Fibroblast of skin of left quadriceps (primary cell): ENCODE measurements at places on chromosomes 6 and 20.

DNA sequence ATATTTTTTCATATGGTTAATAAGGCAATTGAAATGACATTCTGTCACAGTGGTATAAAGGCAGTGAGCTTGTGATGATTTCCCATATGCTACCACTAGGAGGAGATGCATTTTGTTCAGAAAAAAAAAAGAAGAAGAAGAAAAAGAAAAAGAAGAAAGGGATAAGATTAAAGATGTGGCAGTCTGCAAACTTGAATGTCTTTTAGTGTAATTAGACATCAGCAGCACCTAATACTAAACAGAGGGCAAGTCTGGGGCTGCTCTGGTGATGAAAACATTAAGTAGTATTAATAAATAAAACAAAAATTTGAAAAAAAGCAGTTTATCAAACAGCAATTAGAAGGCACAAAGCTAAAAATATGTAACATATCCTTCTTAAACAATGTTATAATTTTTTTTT, 95.4 kb upstream of the DEFB112 start:
- no peak for DNase-seq

DNA sequence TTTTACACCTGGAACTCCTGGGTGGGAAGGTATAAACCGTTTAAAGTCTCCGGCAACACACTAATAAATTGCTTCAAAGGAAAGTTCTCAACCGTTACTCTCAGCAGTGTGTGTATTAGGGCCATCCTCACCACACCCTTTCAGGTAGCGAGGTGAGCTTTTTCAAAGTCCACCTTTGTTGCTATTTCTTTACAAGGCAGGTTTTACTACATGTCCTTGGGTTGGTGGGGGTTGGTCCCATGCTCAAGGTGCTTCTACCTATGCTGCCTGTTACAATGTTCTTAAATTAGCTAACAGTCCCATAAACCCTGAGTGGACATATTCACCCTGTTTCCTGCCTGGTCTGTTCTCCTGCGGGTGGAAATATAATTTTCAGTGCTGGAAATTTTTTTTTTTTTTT, 13.2 kb upstream of the OSER1 start:
- DNase-seq = no peak

DNA sequence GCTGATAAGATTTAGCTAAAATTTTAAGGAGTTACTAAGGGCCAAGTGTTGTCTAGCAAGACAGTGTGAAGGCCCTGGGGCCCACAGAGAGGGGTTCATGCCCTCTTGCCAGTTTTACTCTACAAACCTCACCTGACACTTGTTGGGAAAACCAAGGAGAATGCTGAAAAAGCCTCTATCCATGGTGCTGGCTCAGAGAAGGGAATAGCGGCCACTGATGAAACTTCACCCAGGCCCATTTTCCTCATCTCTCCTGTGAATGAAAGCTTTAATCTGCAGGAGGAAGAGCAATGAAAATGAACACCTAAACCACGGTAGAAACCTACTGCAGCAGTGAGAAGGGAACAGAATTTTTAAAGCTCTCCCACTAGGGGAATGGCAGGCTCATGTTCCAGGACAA, 317.3 kb upstream of the CNR1 start:
- no peak for DNase-seq

- DNase-seq = no peak
Measured at GRCh38 chr6:96202571-96202970, 186.8 kb downstream of the FUT9 start.

DNA sequence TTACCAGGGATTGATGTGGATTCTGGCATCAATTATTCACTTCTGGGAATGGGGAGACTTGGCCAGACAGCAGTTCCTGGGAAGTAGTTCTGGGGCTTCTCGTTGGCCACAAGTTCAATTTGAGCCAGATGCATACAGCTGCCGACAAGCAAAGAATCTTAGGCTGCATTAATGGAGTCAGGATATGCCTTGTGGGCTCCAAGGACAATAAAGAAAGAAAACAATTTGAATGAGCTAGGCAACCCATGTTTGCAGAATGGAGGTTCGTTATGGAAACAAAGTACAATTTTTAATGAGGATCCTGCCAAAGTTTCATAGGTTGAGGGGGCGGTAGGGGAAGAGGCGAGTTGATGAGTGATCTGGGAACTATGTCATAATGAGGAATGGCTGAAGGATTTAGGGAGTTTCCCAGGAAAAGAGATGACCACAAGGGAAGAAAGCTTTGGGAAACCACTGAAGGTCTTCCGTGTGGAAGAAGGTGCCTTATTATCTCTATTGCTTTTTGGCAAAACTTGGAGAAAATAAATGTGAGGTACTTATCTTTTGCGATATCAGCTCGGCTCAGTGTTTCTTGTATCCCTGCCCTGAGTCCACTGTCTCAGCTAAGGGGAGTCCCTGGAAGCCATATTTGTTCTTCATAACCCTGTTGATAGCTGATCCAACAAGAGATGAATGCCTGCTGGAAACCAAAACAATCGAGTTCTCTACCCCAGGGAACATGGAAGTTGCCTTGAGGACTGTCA, 181.0 kb upstream of the ZNF217 start:
- DNase-seq = peak; percentile 84

DNA sequence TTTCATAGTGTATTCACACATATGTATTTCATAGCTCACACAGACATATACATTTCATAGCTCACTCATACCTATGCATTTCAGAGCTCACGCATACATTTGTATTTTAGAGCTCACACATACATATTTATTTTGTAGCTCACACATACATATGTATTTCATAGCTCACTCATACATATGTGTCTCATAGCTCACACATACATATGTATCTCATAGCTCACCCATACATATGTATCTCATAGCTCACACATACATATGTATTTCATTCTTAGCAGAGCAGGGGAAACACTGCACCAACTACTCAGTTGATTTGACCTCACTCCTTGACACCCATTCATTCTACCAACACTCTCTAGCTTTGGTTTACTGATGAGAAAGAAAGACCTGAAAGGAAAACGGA, 713.6 kb downstream of the QKI start:
- DNase-seq = no peak

DNA sequence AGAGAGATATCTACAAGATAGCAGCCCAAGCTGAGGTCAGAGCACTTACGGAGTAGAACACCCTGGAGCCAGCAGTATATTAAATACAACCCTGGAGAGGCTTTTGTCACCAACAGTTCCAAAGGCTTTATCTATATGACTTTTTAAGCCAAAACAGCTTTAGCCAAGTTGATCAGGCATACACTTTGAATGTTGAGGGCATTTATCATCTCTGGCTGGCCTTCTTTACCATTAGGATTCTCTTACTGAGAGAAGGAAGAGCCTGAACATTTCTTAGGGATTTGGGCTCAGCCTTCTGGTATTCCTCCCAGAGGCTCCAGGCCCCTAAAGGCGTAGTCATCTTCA, 161.3 kb upstream of the RIMS1 start:
- no peak for DNase-seq

GRCh38 chr6:146269482-146269881, 240.6 kb downstream of the GRM1 start:
- DNase-seq = no peak

DNA sequence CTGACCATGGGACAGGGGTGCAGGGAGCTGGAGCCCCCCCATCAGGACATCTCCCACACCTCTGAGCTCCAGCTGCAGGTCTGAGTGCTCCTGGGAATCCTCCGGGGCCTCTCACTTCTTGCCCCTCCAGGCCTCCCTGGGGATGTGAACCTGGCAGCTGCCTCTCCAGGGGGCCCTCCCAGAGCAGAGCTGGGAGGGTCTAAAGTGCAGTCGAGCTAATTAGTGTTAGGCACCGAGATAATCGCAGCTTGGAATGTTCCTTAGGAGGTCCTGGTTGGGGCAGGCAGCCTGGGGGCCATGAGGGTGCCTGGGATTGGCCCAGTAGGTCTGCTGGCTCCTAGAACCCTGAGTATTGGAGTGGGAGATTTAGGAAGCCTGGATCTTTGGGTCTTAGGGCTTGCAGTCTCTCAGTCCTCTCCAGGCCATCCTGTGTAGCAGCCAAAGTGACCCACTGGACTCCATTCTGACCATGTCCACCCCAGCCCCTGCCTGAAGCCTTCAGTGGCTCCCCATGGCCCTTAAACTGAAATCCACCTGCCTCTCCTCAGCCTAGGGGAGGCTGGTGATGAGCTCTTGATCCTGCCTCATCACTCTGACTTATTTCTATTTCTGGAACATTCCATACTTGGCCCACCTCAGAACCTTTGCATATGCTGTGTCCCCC, 26.0 kb downstream of the CEBPB start:
- no peak for DNase-seq

GRCh38 chr20:49392745-49393144, 89.7 kb downstream of the KCNB1 start:
- DNase-seq = no peak

- DNase-seq = no peak
Measured at GRCh38 chr20:62956387-62957135, 4.1 kb downstream of the SLC17A9 start.

DNA sequence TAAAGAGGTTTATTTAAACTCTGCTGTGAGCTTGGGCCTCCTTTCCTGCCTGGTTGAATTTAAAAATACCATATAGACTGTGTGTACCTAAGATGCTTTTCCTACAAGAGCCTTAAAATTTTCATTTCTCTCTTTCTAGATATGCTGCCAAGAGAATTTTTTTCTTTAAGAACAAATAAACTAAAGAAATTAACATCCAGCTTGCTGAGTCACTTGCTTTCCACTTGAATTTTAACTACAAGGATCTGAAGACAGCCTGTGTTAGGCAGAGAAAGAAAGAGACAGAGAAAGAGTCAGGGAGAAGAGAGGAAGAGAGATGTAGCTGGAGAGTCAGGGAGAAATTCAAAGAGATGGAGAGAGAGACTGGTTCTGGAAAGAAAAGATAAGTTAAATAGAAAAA, 18.3 kb upstream of the SNAP25 start:
- no peak for DNase-seq

DNA sequence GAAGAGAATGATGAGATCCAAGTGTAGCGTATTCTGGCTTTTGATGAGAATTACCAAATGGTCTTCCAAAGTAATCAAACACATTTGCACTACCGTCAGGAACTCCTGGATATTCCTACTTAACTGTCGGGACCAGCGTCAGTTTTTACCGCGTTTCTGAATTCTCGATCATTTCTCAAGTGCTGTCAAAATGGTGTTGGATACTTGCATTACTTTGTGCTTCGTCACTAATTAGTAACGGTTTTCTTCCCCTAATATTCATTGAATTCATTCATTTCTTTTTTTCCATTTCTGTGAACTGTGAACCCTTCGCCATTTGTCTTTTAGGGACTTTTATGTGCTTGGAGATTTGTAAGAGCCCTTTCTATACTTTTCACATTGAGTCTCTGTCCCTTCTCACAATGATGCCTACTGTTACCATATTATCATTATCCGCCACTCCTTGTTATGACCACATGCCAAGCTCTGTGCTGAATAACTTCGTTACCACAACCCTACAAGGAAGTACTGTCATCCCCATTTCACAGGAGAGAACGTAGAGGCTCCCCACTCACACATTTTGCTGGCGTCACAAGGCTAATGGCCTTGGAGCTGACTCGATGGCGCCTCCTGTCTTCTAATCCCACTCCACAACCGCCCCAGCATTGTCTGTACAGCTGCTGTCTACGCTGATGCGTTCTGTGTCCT, 74.2 kb upstream of the QKI start:
- DNase-seq = no peak

DNA sequence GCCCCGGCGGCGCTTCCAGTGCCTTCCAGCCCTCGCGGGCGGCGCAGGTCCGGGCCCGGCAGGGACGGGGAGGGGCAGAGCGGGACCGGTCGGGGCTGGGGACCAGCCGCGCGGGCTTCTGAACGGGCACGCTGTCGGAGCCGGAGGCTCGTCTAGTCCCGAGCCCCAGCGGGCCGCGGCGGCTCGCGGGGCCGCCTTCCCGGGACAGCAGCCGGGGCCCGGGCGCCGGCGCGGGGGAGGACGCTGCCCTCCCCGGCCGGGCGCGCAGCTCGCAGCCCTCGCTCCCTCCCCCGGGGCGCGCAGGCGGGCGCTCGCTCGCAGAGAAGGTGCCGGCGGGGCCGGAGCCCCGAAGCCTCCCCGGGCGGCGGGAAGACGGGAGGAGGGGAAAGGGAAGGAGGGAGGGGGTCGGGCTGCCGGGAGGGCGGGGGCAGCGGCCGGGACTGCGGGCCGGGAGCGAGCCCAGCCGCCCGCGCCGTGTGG, 696 bp upstream of the SIRPA start:
- peak; percentile 13 for DNase-seq

GRCh38 chr6:135383301-135383700, 114.2 kb downstream of the AHI1 start:
- DNase-seq = no peak

- DNase-seq = no peak
Measured at GRCh38 chr20:22810626-22811569, 224.2 kb upstream of the SSTR4 start.

DNA sequence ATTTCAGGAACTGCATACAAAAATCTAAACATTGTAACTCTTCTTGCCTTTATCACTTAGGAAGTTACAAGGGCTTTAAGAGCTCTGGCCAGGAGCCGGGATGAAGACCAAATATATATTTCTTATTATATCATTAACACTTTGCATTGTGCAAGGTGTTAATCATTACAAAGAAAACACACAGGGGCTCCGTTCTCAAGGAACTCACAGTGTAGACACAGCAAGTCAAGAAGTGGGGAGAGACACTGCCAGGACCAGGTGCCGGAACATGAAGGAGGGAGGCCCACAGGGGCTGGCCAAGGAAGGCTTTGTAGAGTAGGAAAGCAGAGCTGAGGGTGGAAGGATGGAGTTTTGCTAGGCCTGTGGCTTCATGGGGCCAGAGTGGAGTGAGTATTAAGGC, 17.4 kb downstream of the ITPR3 start:
- DNase-seq = no peak

DNA sequence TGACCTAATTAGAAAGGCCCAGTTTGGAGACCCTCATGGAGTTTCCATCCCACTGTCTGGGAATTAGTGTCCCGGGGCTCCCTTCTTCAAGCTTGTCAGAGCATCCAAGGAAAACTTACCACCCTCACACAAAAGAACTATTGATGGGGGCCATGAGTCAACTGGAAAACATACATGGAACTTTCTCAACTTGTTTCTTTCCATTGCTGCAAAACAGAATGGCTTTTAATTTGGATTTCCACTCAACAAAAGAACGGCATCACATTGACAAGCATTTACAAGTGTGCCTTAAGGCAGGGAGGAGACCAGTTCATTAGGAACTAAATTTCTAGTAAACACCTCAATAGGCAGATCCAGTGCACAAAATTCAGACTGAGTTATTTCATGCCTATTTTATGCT, 289.1 kb upstream of the PREP start:
- no peak for DNase-seq

- no peak for DNase-seq
Measured at GRCh38 chr6:56437171-56437900, 190.0 kb upstream of the COL21A1 start.
